Adipocyte (in vitro differentiated cells): ENCODE measurements at places on chromosomes 3 and 15.

DNA sequence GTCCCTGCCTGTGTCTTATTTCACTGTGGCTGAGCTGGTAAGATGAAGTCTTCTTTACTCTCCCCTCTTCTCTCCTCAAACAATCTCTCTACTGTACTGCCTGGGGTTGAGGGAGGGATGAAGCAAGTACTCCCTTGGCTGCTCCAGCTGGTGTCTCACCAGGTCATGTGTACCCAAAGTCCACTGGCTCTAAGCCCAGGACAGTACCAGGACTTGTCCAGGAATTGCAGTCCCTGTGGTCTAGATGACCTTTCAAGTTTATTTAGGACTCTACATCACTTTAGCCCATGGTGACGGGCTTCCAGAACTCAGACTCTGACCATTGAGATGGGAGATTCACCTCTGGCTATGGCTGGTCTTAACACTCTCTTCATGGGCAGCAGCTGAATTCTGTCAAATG, 17.5 kb upstream of the SLC27A2 start:
- DNase-seq = no peak

DNA sequence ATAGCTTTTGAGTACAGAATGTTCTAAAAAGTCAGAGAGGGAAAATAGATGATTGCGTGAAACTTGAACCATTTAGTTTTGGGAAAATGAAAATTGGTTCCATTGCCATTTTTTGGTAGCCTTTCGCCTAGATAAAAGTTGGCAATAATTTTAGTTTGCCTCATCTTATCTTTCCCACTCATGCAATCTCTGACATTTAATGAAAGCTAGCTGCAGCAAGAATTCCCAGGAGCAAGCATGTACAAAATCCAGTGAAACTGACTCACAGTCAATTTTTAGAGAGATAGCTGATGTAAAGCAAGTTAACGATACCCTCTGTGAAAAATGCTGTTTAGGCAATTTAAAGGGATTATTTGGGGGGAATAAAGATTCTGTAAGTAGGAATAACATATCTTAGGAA, 797.4 kb downstream of the GRM7 start:
- DNase-seq = no peak

DNA sequence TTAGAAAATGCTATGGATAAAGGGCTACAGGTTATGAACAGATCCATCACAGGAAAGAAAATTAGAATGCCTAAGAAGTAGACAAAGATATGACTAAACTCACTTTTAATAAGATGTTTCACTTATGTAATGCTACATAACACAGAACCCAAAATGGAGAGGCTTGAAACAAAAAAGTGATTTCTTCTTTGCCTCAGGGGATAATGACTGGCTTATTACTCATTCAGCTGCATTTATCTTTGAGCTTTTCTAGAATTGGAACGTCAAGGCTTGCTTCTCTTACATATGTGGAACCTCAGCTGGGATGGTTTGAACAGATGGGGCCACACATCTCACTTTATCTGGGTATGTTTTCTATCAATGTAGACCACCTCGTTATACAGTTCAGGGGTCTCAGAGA, 120.6 kb upstream of the EPHA3 start:
- peak; percentile 84 for DNase-seq

- DNase-seq = no peak
These were observed 5.4 kb downstream of the TMEM43 start for GRCh38 chr3:14130230-14130629.
